ENCODE measurements at places on chromosomes 5 and 9.

DNA sequence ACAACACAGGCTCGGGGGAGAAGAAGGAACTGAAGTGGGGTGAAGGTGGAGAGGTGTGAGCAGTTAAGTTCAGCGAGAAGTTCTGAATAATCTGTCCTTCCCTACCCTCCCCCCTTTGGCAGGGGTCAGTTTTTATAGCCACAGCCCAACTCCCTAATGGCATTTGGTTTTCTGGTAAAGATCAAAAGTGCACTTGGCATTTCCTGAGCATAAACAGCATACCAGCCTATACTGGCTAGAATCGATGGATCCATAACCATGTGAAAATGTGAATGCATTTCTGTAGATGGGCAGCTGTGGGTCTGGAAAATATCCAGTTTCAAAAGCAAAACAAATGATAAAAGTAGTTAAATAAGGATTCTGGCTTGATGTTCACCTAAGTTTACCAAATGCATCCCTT lies 410.9 kb downstream of the PLK2 start:
- no peak for DNase-seq

DNA sequence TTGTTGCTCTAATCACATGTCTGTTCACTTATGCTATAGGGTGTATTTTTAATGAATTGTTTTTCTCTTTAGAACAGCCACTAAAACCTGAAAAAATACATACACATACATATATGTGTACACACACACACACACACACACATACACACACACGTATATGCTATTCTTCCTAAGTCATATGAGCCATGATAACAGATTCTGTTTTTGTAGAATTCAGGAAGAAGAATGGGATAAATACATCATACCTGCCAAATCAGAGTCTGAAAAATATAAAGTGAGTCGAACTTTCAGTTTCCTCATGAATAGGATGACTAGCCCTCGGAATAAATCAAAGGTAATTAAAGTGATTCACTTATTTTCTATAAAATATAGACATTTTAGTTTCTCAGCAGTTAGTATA lies 231.4 kb downstream of the ARHGEF28 start:
- DNase-seq = no peak

- no peak for DNase-seq
Measured at GRCh38 chr9:84297162-84297821, 43.3 kb downstream of the SLC28A3 start.

DNA sequence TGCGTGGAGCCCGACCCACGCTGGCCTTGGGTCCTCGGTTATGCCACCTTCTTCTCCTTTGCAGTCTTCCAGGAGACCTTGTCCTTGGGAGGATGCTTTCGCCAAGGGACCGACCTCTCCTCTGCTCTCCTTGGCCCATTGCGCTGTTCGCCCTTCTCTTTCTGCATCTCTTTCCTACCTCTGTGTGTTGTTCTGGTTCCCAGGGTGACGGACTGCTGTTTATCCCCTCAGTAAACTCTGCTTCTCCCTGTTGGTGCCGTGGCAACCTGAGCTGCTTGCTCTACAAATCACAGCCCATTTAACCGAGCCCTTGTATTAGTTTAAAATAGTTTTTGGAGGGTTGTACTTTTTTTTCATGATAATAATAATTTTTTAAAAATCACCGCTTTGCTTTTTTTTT lies 97.9 kb downstream of the DAPK1 start:
- DNase-seq = no peak
